ENCODE measurements at places on chromosomes 5 and 9.

- no peak for DNase-seq
Measured at GRCh38 chr9:109901201-109901600, 121.2 kb downstream of the PALM2AKAP2 start.

DNA sequence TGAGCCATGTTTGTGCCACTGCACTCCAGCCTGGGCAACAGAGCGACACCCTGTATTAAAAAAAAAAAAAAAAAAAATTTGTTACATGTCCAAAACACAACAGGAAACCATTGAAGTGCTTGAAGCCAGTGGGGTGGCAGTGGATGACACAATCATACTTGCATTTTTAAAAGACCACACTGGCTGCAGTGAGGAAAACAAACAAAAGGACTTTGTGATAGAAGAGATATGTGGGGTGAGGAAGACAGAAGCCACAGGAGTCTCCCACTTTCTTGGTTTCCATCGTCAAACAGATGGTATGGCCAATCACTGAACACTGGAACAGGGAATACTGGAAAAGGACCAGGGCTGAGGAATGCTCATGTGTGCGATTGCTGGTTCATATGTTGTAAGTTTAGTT lies 20.9 kb upstream of the COMMD10 start:
- DNase-seq, result no peak

DNA sequence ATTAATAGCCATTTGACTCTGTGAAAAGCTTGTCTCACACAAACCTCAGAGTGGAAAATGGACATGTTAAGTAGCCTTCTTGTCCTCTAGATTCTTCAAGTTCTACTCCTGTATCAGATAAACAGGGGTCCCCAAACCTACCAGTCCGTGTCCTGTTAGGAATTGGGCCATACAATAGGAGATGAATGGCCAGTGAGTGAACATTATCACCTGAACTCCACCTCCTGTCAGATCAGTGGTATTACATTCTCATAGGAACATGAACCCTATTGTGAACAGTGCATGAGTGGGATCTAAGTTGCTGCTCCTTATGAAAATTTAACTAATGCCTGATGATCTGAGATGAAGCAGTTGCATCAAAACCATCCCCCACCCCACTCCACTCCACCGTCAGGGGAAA lies 136.3 kb downstream of the TMEM232 start:
- no peak for DNase-seq

DNA sequence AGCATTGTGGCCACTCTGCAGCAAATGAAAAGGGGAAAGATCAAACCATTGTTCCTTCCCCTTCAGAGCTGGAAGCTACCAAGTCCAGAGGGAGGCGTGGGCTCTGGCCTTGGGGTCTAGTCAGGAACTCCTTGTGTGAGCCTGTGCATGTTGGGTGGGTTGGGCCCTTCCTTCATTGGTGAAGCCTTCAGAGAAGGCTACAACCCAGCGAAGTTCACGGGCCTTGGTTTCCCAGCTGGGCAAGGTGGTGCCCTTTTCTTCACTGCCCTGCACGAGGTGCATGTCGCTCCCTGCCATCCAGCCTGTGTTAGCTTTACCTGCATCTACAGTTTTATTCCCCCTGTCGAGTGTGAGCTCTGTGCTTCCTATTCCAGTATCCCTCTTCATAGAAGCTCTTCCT lies 84.7 kb downstream of the ZNF618 start:
- no peak for DNase-seq

- DNase-seq, result no peak
Measured at GRCh38 chr5:130278136-130278535, 373.9 kb downstream of the CHSY3 start.

DNA sequence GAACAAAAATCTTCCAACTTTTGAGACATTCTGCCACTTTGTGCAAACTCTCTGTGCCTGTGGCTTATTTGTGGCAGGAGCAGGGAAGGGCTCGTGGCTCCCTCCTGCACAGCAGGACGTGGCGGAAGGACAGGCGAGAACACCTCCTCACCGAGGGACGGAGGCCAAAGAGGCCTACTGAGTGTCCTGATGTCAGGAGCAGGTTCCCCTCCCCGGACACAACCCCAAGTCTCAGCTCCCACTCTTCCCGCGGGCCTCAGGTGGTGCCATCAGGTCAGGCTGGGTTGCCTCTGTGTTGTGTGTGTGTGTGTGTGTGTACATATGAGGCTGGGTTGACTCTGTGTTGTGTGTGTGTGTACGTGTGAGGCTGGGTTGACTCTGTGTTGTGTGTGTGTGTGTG lies 136.8 kb upstream of the LPCAT1 start:
- no peak for DNase-seq

DNA sequence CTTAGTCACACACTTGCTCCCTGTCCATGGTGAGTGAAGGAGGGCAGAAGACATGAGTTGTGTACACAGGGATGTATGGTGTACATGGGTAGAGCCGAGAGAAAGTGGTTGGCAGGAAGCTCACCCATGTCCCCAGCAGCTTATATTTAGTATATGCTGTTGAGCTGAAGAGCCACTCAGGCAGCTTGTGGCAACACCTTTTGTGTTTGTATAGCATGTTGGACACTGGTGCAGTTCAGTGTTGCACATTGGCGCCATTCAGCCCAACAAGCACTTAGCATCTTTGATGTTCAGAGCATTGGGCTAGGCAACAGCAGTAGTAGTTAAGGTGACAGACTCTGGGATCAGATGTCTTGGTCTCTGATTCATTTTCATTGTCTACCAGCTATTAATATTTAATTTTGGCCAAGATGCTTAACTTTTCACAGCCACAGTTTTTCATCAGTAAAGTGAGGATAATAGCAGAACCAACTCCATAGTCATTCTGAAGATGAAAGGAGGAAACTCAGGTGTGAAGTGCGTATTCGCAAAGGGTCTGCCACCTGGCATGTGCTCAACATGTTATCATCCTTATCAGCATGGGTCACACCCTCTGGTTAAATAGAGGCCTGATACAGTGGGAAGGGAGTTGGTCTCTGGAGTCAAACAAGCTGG lies 184.8 kb downstream of the NR3C1 start:
- DNase-seq, result no peak

DNA sequence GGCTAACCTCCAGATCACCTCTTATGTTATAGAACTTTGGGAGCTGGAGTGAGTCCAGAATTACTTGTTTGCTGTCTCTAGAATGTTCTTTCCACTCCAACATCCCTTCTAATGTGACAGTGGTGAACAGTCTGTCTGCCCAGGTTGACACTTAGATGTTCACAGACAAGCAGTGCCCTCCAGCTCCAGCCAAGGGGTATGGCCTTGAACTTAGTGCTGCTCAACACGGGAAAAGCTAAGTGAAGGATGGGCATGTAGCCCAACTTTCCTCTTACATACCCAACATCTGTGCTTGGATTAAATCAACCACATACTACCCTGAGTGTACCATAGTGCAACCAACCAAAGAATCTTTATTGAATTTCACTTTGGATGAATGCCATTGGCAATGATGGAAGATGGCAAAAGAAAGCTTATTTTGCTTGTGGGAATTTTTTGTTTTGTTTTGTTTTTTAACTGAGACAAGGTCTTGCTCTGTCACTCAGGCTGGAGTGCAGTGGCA lies 201.2 kb downstream of the NXNL2 start:
- no peak for DNase-seq

DNA sequence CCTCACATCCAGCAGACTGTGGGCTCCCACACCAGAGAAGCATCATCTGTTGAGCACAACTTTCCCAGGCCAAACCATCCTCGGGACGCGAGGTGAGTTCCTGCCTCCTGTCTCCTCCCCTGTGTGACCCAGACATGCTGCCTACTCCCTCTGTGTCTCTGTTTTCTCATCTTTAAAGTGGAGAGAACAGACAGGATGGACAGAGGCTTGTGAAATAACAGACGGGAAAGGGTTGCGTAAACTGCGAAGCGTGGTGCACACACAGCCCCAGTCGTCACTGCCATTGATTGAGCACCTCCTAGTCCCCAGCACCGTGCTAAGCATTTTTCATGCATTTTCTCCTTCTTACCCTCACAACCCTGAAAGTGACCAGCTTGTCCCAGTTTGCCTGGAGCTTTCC lies 52.1 kb upstream of the LMX1B start:
- no peak for DNase-seq

GRCh38 chr9:385818-386398 lies 171.2 kb downstream of the DOCK8 start:
- no peak for DNase-seq

DNA sequence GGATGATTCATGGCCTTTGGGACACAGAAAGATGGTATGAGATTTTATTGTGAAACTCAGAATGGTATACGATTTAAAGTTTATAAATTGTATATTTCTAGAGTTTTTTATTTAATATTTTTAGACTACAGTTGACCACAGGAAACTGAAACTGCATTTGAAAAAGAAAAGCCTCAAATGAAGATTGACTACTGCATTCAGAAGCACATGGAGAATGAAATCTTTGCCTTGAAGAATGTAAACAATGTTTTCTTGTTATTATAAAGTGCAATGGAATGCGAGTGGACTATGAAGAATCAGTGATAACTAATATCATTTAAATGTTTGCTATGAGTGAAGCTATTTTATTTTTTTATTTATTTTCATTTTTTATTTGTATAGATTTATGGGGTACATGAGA lies 169.1 kb upstream of the CDH18 start:
- no peak for DNase-seq

DNA sequence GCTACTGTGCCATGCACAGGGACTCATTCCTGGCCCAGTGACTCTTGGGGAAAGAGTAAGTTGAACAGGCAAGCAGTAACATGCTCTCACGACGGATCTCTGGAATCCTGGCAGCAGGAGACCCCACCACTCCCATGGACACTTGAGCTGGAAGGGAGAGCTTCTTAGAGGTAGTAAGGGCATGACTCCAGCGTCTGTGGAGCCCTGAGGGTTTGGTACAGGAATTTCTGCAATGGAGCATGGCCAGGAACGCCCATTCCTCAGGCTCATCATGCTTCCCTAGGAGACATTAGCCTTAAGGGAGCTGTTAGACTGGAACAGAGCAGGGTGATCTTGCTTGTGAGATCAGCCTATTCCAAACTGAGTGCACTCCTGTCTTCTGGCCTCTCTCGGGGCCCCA lies 212.9 kb downstream of the MAT2B start:
- DNase-seq, result no peak

GRCh38 chr9:27991221-27991620 lies 417.9 kb upstream of the C9orf72 start:
- no peak for DNase-seq

DNA sequence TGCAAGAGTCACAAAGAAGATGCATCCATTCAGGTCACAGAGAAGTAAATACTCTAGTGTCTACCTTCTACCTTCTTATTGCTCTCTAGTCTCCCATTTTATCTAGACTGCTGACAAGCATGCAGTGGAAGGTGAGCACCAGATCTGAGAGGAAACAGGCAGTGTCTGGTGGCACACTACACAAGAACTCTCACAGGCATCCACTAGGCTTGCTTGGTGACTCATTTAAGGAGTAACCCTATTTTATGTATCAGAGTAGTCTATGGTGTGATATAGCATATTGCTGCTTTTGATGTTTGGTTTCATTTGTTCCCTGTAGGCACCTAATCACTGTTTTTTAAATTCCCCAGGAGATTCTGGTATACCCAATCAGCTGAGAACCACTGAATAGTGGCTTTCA lies 1.6 kb upstream of the THBS4 start:
- no peak for DNase-seq
